ENCODE measurements at places on chromosomes 3 and 15.
A peak's percentile ranks its signal among the peaks of the same experiment; 100 is the strongest.

DNA sequence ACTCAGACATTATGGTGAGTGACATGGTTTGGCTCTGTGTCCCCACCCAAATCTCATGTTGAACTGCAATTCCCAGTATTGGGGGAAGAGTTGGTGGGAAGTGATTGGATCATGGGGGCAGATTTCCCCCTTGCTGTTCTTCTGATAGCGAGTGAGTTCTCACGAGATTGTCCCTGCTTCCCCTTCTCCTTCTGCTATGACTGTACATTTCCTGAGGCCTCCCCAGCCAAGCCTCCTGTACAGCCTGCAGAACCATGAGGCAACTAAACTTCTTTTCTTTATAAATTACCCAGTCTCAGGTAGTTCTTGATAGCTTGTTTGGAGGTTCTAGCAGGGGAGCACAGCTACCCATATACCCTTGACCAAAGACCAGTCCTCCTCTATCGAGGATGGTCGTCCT, 45.9 kb downstream of the ADAM10 start:
- no peak for DNase-seq

GRCh38 chr3:195613468-195614069, 29.8 kb upstream of the APOD start:
- DNase-seq: no peak

DNA sequence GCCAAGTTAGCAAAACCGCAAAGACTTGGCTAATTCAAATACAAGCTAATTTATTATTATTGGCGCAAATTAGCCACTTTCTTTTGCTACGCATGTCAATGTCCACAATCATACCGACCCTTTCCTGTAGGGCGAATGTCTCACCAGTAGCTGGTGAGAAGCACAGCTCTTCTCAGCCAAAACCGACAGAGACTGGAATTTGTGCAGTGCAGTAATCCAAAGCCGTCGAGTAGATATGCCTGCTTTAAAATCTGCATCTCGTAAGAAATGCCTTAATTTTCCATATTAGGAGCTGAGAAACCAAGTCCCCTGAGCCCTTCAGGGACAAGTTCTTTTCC, 614 bp upstream of the MINDY2 start:
- DNase-seq: peak; percentile 46

DNA sequence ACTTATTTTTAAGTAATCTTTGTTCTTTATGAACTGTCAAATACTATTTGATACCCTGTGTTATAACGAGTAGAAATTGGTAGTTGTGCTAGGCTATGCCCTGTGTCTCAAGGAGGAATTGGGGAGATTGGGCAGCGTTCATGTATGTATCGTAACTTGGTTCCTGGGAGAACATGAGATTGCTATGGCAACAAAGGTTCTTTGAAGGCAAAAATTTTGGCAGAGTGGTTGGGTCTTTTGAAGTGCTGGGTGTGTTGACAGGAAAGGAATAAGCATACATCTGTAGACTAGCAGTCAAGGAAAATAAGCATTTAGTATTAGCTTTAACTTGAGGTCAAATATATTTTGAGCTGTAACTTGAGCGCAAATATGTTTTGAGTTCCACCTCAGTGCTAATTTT, 45.3 kb downstream of the TCF12 start:
- DNase-seq: no peak

DNA sequence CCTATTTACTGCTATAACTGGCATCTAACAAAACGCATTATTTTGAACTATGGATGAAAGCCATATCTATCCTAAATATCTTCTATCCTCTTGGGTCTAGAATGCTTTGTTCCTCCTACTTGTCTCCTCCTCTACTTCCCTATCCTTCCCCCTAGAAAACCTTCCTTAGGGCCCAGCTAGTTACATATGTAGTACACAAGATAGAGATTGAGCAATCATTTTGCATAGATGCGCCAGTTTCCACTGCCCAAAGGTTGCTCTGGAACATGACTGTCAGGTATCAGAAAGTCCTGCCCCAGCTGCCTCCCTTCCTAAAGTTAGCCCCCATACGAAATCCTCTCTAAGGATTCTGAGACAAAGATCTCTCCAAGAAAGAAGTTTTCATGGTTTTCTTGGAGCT, 55.1 kb downstream of the GPR160 start:
- no peak for DNase-seq

DNA sequence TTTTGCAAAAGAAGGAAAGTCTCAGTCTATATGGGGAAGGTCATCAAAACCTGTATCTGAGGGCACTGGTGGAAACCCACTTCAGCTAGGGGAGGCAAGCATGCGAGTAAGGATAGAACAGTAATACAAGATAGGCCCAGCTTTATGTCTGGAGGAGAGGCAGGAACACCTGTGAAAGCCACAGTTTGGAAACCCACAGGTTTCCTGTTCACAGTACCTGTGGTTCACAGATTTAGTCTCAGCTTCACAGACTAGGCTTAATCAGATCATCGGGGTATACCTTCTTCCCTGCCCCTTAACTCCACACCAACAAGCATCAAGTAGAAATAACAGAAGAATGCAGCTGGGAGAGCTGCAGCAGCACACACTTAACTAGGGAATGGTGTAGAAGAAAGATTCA, 36.2 kb downstream of the C2CD4B start:
- no peak for DNase-seq

- no peak for DNase-seq
Measured at GRCh38 chr3:107951126-107951525, 139.7 kb downstream of the CD47 start.

- DNase-seq: no peak
Measured at GRCh38 chr3:37763309-37763708, 98.4 kb upstream of the CTDSPL start.

GRCh38 chr3:4997946-4998345, 18.7 kb downstream of the BHLHE40 start:
- DNase-seq: no peak

GRCh38 chr3:173732237-173732636, 334.7 kb downstream of the NLGN1 start:
- DNase-seq: peak; percentile 15

GRCh38 chr3:161275919-161276318, 54.8 kb downstream of the NMD3 start:
- DNase-seq: no peak

DNA sequence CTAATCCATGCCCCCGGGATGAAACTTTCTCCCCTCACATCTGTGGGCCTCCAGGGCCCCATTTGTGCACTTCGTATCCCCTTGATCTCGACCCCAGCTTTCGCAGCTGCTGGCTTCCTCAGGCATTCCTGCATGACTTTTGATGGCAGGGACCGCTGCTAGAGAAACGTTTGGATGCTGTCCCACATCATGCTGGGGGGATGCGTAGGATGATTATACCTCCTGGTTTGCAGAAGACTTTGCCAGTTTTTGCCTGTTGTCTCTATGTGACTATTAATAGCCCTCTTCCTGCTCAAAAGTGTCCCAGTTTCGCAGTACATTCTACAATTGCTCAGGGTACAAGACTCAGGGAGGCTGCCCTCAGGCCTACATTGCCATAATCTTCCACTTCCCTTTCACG, 10.4 kb upstream of the KCNAB1 start:
- DNase-seq: no peak

GRCh38 chr3:45988804-45989203, 6.8 kb downstream of the FYCO1 start:
- no peak for DNase-seq

DNA sequence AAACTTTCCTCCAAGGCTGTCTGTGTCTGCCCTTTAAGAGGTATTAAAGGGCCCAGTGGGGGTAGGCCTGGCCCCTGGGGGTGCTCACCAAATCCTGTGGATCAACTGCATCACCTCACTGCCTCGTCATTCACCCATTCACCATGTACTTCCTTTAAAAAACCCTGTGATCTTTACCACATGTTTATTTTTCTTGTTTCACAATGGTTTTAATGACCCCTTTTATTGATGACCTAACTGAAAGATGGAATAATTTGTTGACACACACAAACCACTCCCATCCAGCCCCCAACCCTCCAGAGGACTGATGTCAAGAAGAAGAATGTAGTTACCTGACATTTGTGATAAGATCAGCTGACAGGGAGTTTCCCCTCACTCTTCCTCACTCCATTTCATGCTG, 40.8 kb downstream of the KCNAB1 start:
- no peak for DNase-seq

DNA sequence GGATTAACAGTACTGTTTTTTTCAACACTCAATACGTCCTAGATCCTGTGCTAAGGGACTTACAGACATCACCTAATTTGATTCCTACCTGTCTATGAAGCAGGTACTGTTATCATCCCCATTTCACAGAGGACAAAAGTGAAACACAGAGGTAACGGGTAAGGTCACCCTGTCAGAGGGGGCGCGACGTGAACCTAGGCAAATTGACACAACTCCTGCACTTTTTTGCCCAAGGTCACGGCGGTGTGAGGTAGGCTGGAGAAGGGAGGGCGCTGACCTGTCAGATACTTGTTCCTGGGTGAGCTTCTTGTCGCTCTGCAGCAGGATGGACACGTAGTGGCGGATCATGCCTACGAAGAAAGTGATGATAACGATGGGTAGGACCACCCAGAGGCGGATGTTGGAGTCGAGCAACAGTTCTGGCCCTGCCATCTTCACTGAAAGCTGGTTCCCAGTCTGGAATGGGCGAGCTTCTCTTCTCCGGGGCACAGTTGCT, 363 bp downstream of the EMC3 start:
- no peak for DNase-seq

GRCh38 chr3:171979081-171979480, 60.3 kb upstream of the FNDC3B start:
- no peak for DNase-seq

DNA sequence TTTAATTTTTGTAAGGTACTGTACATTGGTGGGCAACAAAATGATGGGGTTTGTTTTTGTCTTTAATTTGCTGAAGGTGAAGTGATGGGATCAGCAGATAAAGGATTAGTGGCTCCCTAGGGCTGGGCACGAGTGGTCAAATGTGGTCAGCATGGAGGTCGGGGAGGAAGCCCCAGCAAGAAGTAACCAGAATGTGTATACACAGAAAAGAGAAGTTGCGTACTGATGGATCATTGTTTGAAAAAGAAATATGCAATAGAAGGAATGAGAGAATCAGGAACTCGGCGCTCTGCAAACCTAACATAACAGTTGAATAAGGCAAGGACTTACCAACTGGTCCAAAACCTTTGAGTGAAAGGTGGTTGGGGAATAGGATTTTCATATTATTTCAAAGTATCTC, 1.5 kb downstream of the TMOD2 start:
- DNase-seq: no peak

- DNase-seq: no peak
Measured at GRCh38 chr15:49145651-49146609, 9.5 kb downstream of the COPS2 start.

DNA sequence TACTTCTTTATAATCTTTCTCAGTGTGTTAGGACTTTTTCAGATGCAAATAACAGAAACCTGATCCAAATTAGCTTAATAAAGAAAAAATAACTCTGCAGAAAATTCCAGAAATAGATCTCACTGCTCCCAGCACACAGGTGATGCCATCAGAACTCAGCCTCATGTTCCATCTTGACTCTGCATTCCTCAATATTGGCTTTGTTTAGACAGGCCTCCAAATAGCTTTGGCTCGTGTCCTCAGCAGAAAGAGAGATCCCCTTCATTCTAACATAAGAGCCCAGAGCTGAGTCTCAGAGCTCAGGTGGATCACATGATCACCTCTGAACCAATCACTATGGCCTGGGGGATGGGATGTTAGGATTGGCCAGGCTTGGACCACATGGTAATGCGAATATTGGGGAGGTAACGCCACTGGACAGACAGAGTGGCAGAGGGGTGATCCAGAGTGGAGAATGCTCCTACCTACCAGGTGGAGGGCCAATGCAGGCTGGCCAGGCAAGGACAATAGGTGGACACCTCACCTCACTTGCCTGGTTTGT, 46.6 kb upstream of the TBC1D21 start:
- no peak for DNase-seq

- no peak for DNase-seq
Measured at GRCh38 chr15:98547741-98548138, 100.6 kb upstream of the IGF1R start.

DNA sequence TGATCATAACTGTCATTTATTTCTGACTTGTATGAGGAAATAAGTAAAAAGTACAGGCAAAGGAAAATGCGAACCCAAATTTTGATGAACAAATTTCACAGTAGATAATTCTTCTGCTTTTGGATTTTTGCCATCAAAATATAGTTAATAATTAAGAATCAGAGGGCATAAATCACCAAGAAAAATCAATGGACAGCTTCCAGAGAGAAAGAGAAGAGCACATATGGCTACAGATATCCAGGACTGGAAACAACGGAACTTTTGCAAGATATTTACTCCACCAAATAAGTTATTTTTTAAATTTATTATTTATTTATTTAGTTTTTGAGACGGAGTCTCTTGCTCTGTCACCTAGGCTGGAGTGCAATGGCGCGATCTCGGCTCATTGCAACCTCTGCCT, 35.1 kb upstream of the NANOGP8 start:
- no peak for DNase-seq

DNA sequence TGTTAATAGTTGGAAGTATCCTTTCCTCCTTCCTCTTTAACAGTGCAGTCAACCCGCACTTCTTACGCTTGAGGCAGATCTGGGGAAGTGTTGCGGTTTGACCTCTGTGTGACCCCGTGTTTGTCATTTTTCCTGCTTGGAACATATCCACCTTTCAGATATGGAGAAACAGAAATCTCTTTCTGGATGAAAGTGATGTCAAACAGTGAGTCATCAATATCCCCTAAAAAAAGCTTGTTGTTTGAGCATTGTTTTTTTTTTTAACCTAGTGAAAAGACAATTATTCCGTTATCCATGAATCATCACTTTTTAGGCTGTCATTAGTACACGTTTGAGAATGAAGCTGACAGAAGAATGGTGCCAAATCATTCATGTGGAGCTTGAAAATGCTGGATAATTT, 293.7 kb downstream of the ARPP21 start:
- DNase-seq: peak; percentile 43

GRCh38 chr3:177337541-177338331, 140.5 kb upstream of the TBL1XR1 start:
- no peak for DNase-seq

DNA sequence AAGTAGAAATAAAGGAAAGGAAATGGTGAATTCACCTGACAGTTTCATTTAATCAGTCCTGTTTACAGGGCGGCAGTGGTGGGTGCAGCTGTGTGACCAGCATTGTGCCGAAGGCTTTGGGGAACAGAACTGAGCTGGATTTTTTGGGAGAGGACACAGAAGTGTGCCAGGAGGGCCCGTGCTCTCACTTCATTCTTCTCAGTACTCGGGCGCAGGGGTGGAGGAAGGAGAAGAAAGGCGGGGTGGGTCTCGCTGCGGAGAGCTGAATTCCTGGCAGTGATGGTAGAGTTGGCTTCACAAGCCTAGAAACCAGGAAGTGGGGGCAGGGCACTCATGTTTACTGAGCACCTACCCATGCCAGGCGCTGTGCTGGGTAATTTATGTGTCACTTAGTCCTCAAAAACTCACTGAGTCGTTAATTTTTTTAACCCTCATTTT, 64.6 kb downstream of the CRTC3 start:
- no peak for DNase-seq

DNA sequence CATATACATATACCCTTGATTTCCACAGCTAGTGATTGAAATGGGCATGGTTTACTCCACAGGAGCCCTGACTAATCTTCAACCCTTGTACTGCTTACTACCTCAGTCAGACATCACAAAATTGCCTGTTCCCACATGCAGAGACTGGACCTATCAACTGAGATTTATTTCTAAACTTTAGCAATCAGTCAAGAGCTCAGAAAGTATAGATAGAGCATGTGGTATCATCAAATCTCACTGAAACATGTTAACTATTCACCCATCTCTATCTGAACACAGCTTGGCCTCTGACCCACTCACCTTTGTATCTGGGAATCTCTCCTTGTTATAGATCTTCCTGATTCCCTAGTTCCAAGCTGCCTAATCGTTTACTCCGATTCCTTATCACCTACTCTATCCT, 14.6 kb downstream of the ADAM10 start:
- no peak for DNase-seq
